ENCODE measurements at places on chromosomes 13 and 19.

GRCh38 chr19:35000647-35001501, 751 bp downstream of the GRAMD1A start:
- no peak for DNase-seq

- DNase-seq = no peak
These were observed 8.7 kb downstream of the IFNL1 start for GRCh38 chr19:39304701-39305571.

DNA sequence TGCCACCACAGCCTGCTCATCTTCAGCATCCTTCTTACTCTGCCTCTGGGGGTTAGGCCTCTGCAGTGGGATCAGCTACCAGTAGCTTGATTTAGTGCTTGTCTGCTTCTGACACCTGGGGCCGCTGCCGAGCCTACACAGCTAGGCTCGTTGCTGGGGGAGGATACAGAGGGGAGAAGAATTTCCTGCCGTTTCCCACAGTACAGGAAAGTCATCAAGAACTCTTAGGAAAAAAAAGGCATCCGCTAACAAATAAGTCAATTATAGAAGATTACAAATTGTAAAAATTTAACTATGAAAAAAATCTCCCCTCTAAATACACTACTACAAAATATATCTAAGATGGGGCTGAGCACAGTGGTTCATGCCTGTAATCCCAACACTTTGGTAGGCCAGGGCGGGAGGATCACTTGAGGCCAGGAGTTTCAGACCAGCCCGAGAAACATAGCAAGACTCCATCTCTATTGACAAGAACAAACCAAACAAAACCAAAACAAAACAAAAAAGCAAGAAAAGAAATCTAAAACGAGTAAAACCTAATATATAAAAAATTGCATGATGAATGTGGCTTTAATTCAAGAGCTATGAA, 26.7 kb downstream of the LATS2 start:
- DNase-seq = no peak

- no peak for DNase-seq
These were observed 616.3 kb downstream of the UQCRFS1 start for GRCh38 chr19:28596561-28597071.

DNA sequence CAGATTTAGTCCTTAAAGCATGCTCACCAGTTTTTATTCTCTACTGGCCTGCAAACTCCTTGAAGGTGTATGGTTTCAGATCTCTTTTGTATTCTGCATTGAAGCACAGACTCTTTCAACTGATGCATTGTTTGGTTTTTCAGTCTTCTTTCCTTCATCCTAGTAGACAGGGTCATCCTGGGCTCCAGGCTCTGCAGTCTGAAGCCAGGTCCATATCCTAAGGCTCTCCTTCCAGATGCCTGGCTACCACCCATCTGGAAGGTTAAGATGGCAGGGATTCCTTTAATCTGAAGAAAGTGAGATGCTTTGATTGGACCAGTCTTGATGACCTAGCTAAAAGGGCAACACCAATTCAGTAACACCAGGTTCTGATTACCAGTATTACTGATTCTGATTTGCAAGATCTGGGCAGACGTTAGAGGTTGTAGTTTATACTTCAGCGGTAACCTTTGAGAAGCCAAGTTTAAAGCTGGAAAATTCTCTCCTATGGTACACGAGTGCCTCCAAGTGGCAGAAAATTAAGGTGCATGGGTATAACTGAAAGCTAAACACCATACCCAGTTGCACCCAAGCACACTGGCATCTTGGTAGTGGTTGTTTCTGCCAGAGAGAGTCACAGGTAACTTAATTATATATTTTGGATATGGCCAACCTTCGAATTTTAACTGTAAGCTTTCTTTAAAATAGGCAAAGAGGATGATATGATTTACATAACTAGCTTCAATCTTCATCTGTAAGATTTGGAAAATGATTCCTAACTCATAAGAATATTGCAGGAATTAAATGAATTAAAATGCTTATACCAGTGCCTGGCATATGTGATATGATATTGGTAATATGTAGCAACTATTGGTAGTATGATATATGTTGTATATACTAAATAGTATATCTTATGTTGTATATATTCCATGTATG, 1651.9 kb upstream of the MIR17HG start:
- DNase-seq = no peak

DNA sequence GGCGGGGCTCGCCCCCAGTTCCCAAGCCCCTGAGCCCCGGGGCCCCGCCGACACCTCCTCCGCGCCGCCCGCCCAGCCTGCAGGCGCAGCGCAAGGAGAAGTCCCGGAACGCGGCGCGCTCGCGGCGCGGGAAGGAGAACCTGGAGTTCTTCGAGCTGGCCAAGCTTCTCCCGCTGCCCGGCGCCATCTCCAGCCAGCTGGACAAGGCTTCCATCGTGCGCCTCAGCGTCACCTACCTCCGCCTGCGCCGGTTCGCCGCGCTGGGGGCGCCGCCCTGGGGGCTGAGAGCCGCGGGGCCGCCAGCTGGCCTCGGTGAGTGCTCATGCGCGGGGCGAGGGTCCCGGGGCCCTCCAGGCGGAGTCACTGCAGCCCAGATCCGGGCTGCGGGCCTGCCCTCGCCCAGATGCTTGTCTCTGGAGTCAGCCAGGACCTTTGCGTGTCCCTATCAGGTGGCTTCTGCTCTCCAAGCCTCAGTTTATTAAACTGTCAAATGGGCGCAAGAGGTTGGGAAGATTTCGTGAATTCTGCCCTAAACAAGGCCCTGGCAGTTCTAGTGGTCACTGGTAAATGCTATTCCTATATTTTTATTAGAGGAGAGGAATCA, 2.0 kb downstream of the NPAS1 start:
- no peak for DNase-seq

GRCh38 chr13:22121146-22121739, 450.4 kb downstream of the FGF9 start:
- no peak for DNase-seq

GRCh38 chr19:17137417-17137816, 61.8 kb downstream of the MYO9B start:
- DNase-seq = no peak

GRCh38 chr13:38538422-38538821, 148.5 kb upstream of the FREM2 start:
- DNase-seq = no peak

- no peak for DNase-seq
These were observed 636.2 kb upstream of the KLF12 start for GRCh38 chr13:74770361-74770760.

DNA sequence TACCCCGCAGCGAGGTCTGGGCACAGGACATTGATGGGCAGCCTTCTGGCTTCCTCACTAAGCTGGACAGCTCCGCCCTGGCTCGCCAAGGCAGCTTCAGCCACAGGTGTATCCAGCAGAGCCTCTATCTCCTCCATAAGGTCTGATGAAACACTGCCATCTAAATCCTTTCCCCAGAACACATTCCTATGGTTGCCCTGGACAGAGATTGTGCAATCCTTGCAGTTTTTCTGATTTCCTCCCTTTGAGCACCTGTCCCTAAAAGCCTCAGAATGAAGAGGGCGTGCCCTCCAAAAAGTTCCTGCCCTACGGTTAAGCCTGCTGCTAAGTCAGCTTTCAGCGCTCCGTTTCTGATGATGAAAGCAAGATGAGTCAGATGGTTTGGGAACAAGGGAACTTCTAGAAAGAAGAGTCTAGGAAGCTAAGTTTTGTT, 21.0 kb downstream of the CLEC4M start:
- DNase-seq = no peak

DNA sequence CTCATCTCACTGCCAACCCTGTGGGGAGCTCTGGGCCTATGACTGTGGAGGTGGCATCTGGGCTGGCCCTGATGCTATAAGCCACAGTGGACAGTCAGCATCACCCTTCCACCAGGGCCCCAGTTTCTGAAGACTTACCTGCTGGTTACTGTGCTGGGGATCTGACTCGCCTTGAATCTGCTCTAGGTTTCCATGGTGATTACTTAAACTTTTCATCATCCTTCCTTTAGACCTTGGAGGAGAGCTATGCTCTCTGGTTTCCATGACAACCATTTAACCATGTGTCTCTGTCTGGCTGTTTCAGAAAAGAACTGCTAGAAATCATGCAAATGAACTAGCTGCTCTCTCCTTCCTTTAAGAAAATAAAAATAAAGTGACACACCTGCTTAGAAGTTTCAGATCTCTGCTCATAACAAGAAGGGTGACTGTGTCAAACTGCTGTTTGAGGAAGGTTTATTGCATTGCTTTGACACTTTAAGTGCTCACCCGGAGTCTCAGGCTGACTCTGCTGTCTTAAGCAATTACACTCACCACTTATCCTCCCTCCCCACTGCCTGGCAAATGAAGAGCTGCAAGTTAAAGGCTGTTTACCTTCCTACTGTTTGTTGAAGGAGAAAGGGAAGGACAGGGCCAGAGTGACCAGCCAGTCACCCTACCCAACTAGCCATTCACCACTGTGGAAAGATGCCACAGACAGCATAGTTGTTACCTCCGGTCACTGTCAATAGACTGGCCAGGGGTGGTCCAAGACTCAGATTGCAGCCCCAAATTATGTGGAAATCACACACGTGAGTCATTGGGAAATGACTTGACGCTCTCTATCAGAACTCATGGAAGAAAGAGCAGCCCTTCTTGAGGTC, 87.6 kb downstream of the HSPH1 start:
- no peak for DNase-seq

DNA sequence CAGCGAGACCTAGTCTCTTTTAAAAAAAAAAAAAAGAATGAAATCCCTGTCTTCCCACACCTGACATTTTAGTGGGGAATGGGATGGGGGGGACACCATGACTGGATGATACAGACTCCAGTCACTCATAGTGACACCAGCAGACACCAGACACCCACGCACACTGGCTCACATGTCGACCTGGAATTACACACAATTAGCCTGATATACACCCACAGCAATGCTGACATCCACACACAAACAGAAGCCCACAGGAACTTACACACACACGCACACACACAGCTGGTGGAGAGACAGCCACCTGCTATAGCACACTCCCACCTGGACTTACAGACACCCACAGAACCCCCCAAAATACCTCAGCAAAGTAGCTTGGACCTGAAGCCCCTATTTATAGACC, 8.3 kb upstream of the NANOS3 start:
- DNase-seq = no peak
